ENCODE measurements at places on chromosomes 2 and 18. TPM values are rescaled to one million over a fixed set of nuclear protein-coding genes. Genes with fewer than 3 reads are reported as not detected.

ALPP gene
- not detected for total RNA-seq

GAREM2 gene
- 7.7 TPM for total RNA-seq

GRCh38 chr2:218381916-218382366 lies at the start of gene SLC11A1:
SLC11A1 (plus strand) TSS chr2:218382273; CDS start chr2:218382369, 96 bp downstream.
- H3K27me3 ChIP-seq = no peaks in the 10 kb centered on the region
- H3K4me1 ChIP-seq = no peaks in the 10 kb centered on the region
- H3K4me3 ChIP-seq = no peak within 1 kb of the TSS
- H3K27ac ChIP-seq = no peak within 1 kb of the TSS
- no peaks in the 10 kb centered on the region for H3K36me3 ChIP-seq
- no peak for DNase-seq

- H3K4me1 ChIP-seq = no peaks in the 10 kb centered on the region
- DNase-seq = no peak
- no peaks in the 10 kb centered on the region for H3K27me3 ChIP-seq
- no peaks in the 10 kb centered on the region for H3K36me3 ChIP-seq
Observed at GRCh38 chr2:189406586-189407233, 34.6 kb upstream of the WDR75 start.
